ENCODE measurements at places on chromosomes 5 and 9. TPM values are rescaled to one million over a fixed set of nuclear protein-coding genes. Genes with fewer than 3 reads are reported as not detected.
A peak's percentile ranks its signal among the peaks of the same experiment; 100 is the strongest.

Gene KCNMB1
- 6.0 TPM for total RNA-seq

- H3K4me3 ChIP-seq = no peak overlapping the region
- no peaks in the 10 kb centered on the region for H3K36me3 ChIP-seq
- H3K4me1 ChIP-seq = no peaks in the 10 kb centered on the region
- no peak overlapping the region for H3K27ac ChIP-seq
Measured at GRCh38 chr5:3230254-3230653, 365.4 kb upstream of the IRX1 start.

DNA sequence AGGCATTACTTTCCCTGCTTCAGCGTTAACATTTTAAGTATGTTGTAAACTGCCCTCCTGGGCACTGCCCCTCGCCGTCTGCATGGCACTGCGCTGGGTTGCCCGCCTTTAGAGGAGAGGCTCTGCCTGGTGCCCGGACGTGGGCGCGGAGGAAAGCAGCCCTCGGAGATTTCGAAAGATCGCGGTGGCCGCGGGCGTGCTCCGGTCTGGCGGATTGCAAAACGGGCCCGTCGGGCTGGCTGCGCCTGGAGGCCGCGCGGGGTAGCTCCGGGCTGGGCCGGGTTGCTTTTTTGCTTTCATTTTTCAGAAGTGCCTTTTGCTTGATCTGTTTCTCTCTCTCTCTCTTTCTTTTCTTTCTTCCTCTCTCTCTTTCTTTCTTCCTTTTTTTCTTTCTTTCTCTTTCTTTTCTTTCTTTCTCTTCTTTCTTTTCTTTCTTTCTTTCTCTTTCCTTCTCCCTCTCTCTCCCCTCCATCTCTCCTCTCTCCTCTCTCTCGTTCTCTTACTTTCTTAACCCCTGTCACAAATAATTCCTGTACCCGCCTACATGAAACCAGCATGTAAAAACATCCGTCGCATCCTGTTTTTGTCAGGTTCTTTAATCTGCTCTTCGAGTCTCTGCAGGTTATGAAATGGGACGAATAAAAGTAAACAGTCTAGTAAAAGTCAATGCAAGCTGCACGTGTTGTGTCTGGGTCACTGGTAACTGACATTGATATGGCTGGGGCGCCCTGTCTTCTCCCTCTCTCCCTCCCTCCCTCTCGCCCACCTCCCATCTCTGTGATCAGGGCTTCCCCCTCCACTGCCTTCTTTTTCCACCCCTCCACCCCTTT lies 1.7 kb downstream of the FST start:
- peak overlapping the region; percentile 61 for H3K4me3 ChIP-seq
- peaks cover 20% of the 10 kb centered on the region for H3K4me1 ChIP-seq
- peak; percentile 69 for DNase-seq

GRCh38 chr5:159833846-159834245 lies 82.4 kb upstream of the ADRA1B start:
- DNase-seq = no peak
- H3K36me3 ChIP-seq = no peaks in the 10 kb centered on the region
- no peak overlapping the region for H3K4me3 ChIP-seq
- H3K4me1 ChIP-seq = no peaks in the 10 kb centered on the region

GRCh38 chr9:76404401-76404800 lies 10.2 kb upstream of the RFK start:
- no peaks in the 10 kb centered on the region for H3K36me3 ChIP-seq
- no peaks in the 10 kb centered on the region for H3K27me3 ChIP-seq
- H3K4me3 ChIP-seq = no peak overlapping the region

DNA sequence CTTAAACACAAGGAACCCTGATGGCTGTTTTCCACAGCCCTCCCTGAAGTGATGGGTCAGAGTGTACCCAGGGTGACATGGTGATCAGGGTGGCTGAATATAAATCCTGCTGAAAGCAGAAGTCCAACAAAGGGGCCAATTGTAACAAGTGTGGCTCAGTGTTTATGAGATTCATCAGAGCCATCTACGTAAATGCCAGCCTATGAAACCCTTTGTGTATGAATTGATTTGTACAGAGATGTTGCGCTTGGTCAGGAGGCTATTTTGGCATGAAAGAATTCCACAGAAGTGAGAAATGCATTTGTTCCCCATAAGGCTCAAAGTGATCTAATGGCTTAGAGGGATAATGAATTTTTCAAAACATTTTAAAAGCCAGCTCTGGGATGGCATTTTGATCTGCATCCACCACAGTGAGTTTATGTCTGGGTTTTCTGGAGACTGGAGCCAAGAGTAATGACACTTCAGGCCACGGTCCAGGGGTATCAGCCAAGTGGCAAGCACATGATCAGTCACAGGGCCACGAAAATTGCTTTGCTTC lies 12.4 kb downstream of the PRUNE2 start:
- peak overlapping the region; percentile 76 for H3K27ac ChIP-seq
- H3K36me3 ChIP-seq = no peaks in the 10 kb centered on the region
- peaks cover 20% of the 10 kb centered on the region for H3K4me1 ChIP-seq
- no peak overlapping the region for H3K4me3 ChIP-seq
- DNase-seq = no peak

- no peak overlapping the region for H3K27ac ChIP-seq
- H3K27me3 ChIP-seq = no peaks in the 10 kb centered on the region
- no peak overlapping the region for H3K4me3 ChIP-seq
- no peaks in the 10 kb centered on the region for H3K4me1 ChIP-seq
Measured at GRCh38 chr9:11194246-11194645, 581.4 kb upstream of the PTPRD start.

GRCh38 chr5:1111241-1111726 lies 579 bp downstream of the SLC12A7 start:
- peak overlapping the region; percentile 97 for H3K4me3 ChIP-seq
- H3K36me3 ChIP-seq = no peaks in the 10 kb centered on the region
- no peaks in the 10 kb centered on the region for H3K27me3 ChIP-seq
- H3K27ac ChIP-seq = peak overlapping the region; percentile 80
- DNase-seq = no peak
- H3K4me1 ChIP-seq = peaks cover 46% of the 10 kb centered on the region
